ENCODE measurements at places on chromosomes 6 and 20. TPM values are rescaled to one million over a fixed set of nuclear protein-coding genes. Genes with fewer than 3 reads are reported as not detected.

Gene CST2
- total RNA-seq: not detected

Gene KIFC1
- 0.19 TPM for total RNA-seq

Gene RIOK1
- total RNA-seq: 29.5 TPM

Gene SIRPB1
- total RNA-seq: 7.6 TPM

Gene PBOV1
- total RNA-seq: not detected

Gene SPATA2
- total RNA-seq: 4.9 TPM

Gene PTPRT
- total RNA-seq: not detected

Gene FRK
- total RNA-seq: 0.80 TPM

Gene RAET1L
- not detected for total RNA-seq

Gene SCUBE3
- 0.22 TPM for total RNA-seq

DNA sequence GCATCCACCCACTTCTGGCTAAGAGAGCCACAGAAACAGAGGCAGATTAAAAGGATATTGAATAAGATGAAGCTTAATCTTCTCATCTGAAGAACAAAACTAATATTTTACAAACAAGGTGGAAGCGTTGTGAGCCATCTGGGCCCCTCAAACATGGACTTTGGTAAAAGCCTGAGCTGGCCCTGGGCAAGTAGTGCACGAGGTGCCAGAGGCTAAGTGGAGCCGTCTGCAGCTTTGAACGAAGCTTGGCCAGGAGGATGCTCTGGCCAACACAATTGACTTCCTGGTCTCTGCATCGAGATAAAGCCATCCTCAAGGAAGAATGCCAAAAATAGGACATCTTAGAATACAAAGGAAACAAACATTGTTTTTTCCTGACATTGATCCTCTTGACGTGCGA is 53.2 kb upstream of the PLEKHG1 start:
- no peak for DNase-seq

GRCh38 chr6:15408758-15409157 is 162.9 kb downstream of the JARID2 start:
- no peak for DNase-seq

- DNase-seq: no peak
Measured at GRCh38 chr6:139470997-139471396, 96.5 kb upstream of the CITED2 start.

DNA sequence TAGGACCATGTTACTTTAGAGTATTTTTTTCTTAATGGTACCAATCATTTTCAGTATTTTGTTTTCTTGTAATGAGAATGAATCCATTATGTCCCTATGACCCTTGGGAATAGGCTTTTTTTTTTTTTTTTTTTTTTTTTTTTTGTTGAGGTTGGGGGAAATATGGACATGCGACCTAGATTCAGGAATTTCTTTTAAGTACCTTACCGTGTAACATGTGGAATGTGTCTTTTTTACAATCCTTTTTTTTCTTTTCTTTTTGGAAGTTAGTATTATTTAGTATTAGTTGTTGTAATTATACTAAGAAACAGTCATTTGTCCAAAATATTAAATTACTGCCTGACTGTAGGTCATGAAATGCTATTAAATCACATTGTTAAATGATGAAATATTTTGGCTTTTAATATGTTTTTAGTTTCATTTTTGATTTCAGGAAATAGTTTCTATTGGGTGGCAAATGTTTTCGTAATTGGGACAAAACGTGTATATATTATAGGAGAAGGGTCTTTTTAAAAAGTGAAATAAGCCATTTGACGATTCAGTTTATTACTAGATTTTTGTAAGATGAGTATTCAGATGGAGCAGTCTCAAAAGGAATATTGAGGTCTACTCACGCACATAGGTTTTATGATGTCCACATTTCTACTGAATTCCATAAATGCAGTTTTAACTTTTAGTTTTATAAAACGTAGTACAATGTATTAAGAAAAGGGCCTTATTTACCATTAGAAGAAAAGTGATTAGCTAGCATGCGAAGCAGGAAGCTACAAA is 4.9 kb downstream of the ARID1B start:
- no peak for DNase-seq

DNA sequence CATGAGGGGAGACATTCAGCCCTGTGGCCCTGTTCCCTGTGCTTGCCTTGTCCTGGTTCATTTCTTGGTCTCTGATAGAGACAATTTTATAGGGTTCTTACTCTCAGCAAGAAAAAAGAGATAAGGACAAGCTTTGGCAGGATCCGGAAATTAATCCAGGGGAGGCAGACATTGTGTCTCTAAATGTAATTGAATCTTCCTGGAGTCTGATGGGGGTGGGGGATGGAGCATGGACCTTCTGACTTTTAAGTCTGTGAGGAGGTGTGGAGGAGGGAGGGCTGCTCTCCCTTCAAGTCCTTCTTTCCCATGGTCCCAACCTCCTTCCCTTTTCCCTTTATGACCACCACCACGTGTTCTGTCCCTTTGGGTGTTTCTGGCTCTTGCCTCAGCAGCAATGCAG is 512.7 kb downstream of the DHX35 start:
- DNase-seq: no peak

DNA sequence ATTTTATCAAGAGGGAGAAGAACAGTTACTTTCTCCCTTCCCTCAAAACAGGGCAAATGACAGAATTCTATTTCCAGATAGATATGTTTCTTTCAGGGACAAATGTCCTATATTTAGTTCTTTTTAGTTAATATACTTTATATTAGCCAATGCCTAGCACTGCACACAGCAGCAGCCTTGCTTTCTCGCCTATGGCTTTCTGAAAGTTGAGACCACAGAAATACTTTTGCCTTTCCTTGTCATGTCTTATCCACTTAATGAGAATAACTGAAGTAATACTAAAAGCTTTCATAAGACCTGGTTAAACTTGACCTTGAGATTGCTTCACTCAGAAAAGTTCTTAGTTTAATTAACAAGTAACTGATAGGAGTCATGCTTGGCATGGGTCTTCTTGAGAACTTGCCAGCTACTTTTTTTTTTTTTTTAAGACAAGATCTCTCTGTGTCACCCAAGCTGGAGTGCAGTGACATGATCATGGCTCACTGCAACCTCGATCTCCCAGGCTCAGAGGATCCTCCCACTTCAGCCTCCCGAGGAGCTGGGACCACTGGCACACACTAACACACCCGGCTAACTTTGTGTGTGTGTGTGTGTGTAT is 159.3 kb downstream of the CDKAL1 start:
- DNase-seq: no peak

DNA sequence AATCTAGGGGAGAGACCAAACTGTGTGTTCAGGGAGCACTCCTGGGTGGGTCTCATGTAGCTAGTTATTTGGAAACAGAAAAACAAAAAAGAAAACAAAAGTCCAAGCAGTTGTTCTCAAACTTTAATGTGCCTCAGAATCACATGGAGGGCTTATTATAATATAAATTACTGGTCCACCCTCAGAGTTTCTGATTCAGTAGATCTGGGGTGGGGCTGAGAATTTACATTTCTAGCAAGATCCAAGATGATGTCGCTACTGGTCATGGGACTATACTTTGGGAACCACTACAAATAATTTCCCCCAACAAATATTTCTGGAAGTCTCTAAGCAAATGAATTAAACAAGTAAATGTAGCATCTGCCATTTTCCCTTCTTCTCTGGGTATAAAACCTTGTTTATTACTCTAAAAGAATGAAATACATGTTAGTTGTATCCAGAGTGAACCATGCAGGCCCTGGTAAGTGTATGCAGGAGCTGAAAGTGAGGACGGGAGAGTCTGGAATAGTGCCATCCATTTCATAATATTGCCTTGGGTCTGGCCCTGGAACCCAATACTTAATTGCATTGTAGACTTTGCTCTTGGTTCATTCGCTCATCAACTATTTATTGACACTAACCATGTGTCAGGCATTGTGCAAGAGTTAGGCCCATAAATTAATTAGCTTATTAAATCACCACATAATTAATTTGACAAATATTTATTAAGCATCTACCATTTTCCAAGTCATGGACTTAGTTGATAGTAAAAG is 490.8 kb downstream of the EPM2A start:
- no peak for DNase-seq

GRCh38 chr6:135568379-135568778 is 70.8 kb upstream of the AHI1 start:
- no peak for DNase-seq

- DNase-seq: no peak
Measured at GRCh38 chr6:127907960-127908640, 7.2 kb upstream of the THEMIS start.

DNA sequence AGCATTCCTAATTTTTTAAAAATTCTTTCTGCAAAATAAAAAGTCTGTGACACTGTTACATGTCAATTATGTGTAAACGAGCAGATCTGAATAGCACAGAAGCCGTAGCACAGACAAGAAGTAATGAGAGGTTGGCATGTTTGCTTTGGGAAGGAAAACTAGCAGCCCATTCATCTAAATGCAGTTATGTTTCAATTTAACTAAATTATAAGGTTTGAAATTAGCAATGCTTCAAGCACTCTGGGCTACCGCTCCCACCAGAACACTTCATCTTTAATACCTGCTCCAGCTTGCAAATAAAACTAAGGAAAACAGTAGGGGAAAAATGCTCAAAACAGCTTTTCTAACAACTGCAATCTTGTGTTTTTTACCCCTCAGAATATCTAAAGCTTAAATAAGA is 73.9 kb downstream of the PTPRK start:
- DNase-seq: no peak

- no peak for DNase-seq
Measured at GRCh38 chr20:12762725-12763124, 246.0 kb upstream of the SPTLC3 start.

DNA sequence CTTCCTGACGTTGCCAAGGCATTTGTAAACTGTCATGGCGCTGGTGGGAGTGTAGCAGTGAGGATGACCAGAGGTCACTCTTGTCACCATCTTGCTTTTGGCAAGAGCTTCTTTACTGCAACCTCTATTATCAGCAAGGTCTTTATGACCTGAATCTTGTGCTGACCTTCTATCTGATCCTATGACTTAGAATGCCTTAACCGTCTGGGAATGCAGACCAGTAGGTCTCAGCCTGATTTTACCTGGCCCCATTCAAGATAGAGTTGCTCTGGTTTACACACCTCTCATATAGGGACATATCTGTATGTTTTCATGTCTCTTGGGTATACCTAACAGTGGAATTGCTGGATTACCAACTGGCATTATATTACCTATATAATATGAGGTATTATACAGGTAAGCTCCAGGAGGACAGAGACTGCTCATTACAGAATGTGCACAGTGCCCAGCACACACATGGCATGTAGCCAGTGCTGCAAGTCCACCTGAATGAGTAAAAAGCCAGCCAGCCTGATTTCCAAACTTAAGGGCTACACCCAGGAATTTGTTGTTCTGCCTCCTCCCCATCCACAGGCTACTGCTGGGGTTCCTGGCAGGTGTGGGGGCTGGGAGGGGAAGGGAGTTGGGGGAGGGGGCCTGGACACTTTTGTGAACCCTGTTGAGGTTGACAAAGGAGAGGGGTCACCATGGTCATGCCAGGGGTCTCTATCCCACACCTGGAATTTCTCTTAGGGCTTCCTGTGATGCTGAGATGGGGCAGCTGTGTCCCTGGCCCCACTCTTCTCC is 35.2 kb upstream of the BLCAP start:
- DNase-seq: peak; percentile 72

- DNase-seq: peak; percentile 49
Measured at GRCh38 chr20:58088625-58089024, 139.8 kb downstream of the ANKRD60 start.

DNA sequence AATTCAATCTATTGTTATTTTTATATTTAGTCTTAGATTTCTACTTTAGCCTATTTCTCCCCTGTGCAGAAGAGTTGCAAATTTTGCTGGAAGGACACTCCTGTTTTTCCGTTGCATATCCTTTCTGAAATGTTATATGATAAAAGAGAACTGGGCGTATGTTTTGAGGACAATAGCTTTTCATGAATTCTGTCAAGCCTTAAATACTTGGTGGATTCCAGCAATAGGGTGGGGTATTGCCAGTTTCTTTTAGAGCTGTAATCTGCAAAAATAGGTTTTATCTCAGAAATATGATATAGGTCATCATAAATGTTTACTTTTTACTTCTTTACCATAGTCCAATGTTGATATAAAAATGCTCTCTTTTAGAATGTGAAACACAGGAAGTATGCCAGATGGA is 42.0 kb downstream of the VTA1 start:
- no peak for DNase-seq

GRCh38 chr6:151847064-151847463 is 39.6 kb downstream of the ESR1 start:
- no peak for DNase-seq

DNA sequence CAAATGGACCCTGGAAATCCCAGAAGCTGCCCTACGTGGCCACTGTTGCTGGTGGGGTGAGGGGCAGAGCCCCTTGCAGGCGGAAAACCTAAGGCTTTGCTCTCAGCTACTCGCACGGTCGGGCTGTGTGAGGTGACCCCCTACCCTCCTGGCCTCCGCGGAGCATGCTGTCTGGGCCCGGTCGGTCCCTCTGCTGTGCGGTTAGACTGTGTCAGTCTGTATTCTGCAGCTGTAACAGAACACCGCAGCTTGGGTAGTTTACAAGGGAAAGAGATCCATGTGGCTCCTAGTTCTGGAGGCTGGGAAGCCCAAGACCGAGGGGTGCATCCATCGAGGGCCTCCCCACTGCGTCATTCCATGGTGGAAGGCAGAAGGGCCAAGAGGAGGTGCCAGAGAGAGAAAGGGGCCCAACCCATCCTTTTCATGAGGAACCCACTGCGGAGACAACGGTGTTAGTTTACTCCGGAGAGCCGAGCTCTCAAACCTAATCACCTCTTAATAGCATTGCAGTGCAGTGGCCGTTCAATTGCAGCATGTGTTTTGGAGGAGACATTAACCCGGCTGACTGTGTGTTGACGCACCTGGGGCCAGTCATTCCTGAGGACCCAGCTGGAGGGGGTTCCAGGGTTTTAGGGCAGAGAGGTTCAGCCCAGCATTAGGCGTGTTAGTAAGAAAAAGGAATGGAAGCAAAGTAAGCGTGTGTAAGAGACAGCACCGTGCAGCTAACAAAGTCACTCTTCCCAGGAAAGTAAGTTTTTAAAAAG is 18.3 kb downstream of the COL9A3 start:
- no peak for DNase-seq

DNA sequence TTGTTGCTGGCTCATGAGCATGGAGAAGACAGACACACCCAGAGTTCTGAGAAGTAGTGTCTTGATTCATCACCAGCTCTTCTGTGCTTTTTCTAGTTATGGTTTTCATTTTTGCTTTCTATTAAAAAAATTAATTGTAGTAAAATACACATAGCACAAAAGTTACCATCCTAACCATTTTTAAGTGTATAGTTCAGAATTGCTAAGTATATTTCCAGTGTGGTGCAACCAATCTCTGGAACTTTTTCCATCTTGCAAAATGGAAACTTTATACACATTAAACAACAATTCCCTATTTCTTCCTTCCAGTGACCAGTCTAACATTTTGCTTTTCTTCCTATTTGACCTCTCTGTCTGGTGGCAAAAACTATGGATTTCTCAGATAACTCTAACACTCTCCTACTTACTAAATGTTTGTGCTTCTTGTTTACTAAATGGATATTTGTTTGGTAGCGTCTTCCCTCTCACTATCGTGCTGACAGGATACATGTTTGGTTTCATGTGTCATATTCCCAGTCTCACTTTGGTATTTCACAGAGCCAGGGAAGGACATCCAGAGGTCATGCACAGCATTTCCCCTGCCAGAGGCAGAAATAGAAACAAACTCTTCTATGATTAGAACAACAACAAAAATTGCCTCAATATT is 40.6 kb downstream of the TXLNB start:
- no peak for DNase-seq

- DNase-seq: no peak
Measured at GRCh38 chr20:39853050-39853449, 836.0 kb downstream of the MAFB start.

- no peak for DNase-seq
Measured at GRCh38 chr6:44470115-44470464, 82.6 kb downstream of the CDC5L start.

- DNase-seq: no peak
Measured at GRCh38 chr6:1336246-1336843, 24.4 kb downstream of the FOXQ1 start.

- DNase-seq: no peak
Measured at GRCh38 chr6:107496892-107497684, 7.2 kb downstream of the SOBP start.
